ENCODE measurements at places on chromosomes 5 and 9. TPM values are rescaled to one million over a fixed set of nuclear protein-coding genes. Genes with fewer than 3 reads are reported as not detected.

Gene OSTF1
- 40.2 TPM for total RNA-seq

Gene PCDHA1
- not detected for total RNA-seq

Gene LCN15
- not detected for total RNA-seq

Gene LPAR1
- 146 TPM for total RNA-seq

Gene DDX4
- not detected for total RNA-seq

- DNase-seq: no peak
Observed at GRCh38 chr5:130689831-130690230, 475.2 kb downstream of the HINT1 start.

DNA sequence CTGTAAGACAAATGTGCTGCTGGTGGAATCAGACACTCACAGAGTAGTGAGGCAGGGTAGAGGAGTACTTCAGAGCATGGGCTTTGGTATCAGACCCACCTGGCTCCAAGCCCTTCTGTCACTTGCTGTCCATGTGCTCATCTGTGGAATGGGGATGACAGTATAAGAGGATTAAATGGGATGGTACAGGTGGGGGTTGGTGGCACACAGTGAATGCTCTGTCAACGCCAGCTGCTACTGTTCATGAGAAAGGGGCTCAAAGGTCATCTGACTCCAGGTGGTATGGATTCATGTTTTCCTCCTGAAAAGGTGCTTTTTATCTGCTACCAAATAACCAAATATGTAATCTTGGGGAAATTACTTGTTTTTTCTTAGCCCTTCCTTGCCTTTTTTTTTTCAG is 23.0 kb upstream of the PPARGC1B start:
- no peak for DNase-seq

- no peak for DNase-seq
Observed at GRCh38 chr9:88476491-88477271, 58.3 kb upstream of the NXNL2 start.

GRCh38 chr5:172841256-172841655 is 7.2 kb downstream of the ERGIC1 start:
- DNase-seq: no peak

DNA sequence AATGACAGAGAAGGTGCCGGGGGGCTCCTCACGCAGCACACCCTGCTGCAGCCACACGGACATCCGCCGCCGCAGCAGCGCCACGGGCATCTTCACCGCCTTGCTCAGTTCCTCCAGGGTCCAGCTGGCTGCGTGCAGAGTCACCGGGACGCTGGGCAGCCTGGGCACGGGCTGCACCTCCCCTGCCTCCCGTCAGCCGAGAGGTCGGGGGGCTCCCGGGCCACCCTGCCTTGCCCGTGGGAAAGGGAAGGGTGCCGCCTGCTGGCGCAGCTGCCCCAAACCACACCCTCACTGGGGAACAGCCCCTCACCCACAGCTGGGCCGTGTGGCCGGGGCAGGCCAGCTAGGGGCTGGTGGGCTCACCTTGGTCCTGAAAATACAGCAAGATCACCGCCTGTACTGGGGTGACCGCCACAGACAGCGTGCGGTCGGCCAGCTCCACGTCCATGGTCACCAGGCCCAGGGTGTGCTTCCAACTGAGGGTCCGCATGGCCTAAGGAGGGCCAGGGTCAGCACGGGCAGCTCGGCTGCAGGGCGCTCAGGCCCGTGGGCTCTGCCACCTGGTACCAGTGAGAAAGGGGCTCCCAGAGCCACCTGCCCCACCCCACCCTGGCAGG is 3.6 kb upstream of the TMEM210 start:
- DNase-seq: no peak

GRCh38 chr5:110878115-110878514 is 139.3 kb downstream of the SLC25A46 start:
- DNase-seq: no peak

DNA sequence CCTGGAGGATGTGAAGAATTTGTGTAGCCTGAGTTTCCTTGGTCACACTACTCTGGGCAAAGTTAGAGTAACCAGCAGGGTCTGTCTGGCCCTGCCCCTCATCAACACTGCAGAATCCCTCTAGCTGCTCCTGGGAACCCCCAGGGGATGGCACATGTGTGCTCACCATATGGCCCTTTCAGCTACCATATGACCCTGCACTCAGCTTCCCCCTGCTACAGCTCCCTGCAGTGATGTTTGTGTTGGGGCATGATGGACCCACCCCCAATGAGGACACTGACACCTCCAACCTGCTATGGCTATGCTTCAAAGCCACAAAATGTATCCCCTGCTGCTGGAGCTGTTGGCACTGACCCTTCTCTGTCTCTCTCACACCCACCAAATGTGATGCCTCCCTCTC is 152.7 kb downstream of the SNX18 start:
- no peak for DNase-seq

DNA sequence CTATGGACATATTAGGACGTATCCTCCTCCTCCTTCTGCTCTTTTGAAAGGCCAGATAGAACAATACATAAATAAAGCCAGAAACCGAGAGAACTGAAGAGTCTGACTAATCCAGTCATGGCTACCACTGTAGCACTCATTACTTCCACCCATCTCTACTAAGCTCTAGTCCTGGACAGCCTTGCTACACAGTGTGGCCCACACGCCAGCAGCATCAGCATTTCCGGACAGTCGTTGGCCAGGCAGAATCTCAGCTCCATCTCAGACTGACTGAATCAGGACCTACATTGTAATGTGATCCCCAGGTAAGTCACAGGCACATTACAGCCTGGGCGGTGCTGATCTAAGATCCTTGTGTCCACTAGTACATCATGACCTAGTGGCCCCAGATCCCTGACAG is 182.9 kb downstream of the DRD1 start:
- DNase-seq: no peak

- DNase-seq: no peak
Observed at GRCh38 chr9:16031486-16031885, 478.6 kb downstream of the CCDC171 start.

GRCh38 chr9:128636556-128637530 is 19.8 kb downstream of the DYNC2I2 start:
- DNase-seq: no peak

DNA sequence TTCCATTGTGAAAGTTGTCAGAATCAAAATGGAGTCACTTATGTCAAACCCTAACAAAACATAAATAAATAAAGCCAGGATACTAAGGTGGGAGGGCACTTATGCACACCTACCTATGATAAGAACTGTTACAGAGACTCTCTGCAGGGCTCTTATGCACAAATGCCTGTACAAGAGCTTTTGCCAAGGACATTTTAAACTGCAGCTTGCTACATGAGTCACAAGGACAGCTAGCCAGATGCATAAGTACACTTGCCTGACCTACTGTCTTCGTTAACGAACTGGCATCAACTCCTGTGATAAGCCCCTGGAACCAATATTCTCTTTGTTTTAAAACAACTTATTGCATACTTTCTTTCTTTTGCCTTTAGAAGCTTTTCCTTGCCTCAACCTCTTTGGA is 152.9 kb upstream of the SPEF2 start:
- no peak for DNase-seq

Data from posterior vena cava (tissue), 2 donors.